ENCODE measurements at places on chromosomes 4 and X. TPM values are rescaled to one million over a fixed set of nuclear protein-coding genes. Genes with fewer than 3 reads are reported as not detected.

The CXCL3 gene
- 0.30 TPM for total RNA-seq

The FRAS1 gene
- total RNA-seq: 1.4 TPM

The HTT gene
- total RNA-seq: 20.0 TPM

The MTNR1A gene
- not detected for total RNA-seq

The DGKK gene
- total RNA-seq: not detected

The EREG gene
- not detected for total RNA-seq

The GUCY1B1 gene
- total RNA-seq: 12.6 TPM

The S100G gene
- total RNA-seq: not detected

The PRDM8 gene
- 0.66 TPM for total RNA-seq

The ELF2 gene
- 33.9 TPM for total RNA-seq

The XAGE2 gene
- not detected for total RNA-seq

The TBX22 gene
- not detected for total RNA-seq

The MND1 gene
- total RNA-seq: 0.38 TPM

The CPE gene
- total RNA-seq: 43.2 TPM

GRCh38 chr4:123257591-123257990 lies 139.0 kb upstream of the SPRY1 start:
- no peak for DNase-seq

GRCh38 chrX:1596676-1597344 lies 5.4 kb downstream of the AKAP17A start:
- no peak for DNase-seq

DNA sequence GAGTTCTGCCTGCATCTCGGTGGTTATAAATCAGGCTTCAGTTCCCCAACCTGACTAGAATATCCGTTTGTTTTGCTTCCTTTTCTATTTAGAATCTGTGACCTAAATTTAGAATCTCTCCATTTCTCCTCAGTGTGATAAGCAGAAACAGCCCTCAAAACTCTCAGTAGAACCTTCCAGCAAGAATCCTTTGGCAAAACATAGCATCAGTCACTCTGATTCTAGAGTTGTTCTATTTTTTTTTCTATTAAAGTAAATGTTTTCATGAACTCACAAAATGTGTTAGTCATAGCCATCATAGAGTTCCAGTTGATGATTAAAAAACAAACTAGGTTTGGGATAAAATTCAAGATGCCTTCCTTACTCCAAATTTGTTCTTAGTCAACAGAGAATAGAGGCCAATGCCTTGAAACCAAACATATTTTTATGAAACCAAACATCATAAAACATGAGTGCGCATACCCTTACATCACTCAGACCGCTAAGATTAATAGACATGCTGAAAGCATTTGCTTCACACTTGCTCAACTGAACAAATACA lies 13.2 kb upstream of the C1QTNF7 start:
- DNase-seq: no peak

- DNase-seq: no peak
Measured at GRCh38 chrX:102958794-102959193, 21.7 kb downstream of the RAB40AL start.

DNA sequence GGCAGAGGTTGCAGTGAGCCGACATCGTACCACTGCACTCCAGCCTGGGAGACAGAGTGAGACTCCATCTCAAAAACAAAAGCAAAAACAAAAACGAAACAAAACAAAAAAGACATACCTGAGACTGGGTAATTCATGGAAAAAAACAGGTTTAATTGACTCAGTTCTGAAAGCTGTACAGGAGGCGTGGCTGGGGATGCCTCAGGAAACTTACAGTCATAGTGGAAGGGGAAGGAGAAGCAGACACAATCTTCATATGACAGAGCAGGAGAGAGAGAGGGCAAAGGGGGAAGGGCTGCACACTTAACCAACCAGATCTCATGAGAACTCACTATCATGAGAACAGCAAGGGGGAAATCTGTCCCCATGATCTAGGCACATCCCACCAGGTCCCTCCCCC lies 229.5 kb downstream of the STK32B start:
- no peak for DNase-seq

GRCh38 chrX:1914606-1915365 lies 299.9 kb downstream of the ASMT start:
- DNase-seq: no peak

- DNase-seq: no peak
Measured at GRCh38 chr4:107579099-107579498, 140.9 kb downstream of the PAPSS1 start.

DNA sequence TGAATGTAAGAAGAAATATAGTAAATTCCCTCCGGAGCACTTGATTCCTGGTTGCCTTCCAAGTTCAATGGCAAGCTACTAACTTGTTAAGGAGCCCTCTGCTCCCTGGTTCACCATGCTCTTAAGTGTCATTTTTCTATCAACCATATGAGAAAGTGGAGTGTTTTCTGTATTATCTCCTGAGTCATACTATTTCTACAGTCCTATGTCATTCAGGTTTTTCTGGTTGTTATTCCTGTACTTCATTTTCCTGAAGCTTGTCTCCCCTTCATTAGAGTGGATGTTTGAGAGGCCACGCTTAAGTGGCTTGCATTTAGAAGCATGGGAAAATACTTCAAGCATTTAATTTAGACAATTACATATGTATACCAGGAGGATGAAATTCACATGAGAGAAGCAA lies 14.7 kb upstream of the EPGN start:
- DNase-seq: no peak

GRCh38 chr4:102684610-102685052 lies 76.1 kb downstream of the MANBA start:
- DNase-seq: no peak

DNA sequence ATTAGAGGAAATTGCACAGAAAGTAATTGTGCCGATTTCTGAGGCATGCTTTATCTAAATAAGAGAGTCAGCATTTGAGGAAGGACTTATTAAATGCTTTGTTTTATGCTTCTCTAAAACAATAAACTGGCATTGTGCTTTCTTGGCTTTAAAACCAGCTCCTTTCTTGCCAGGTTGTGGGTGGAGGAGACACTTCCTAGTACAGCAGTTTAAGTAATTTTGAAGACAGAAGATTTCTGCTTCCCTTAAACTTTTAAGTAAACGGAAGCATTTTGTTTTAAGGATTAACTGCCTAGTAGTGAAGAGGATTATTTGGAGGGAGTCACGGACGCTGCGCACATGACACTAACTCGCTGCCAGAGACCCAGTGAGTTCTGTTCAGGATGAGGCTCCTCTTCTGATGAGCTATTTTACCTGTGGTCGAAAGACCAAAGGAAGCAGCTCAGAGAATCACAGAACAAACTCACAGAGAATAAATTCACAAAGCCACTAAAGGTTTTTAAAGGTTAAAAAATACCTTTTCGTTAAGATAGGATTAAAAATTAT lies 169.5 kb downstream of the TLL1 start:
- DNase-seq: no peak

- DNase-seq: no peak
Measured at GRCh38 chr4:171031338-171031737, 781.9 kb upstream of the GALNTL6 start.

DNA sequence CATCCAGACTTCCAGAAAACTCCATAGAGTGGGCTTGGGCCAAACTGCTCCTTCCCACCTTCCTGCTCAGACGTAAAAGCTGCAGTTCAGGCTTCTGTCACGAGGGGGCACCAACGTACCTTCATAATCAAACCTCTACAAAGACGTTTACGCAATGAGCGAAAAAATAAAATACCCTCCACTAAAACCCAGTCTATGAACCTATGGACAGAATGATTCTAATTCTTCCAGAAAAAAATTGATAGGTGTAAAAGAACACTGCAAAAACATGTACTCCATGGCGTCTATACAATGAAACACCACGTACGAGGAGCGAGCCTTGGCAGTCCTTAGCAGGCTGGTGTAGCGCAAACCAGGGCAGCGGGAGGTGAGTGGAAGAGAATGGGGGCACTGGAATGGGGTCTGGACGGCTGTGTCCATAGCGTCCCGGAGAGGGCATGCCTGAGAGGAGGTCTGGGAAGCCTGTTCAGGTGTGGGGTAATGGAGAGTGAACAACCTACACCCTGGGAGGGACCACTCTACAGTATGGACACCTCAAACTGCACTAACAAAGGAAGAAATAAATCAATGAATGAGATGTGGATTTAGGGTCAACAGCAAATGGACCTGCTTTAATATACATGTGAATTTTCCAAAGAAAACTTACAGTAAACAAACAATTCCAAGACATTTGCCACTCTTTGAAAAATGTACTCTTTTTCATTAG lies 14.4 kb upstream of the RAB40A start:
- DNase-seq: peak; percentile 71

DNA sequence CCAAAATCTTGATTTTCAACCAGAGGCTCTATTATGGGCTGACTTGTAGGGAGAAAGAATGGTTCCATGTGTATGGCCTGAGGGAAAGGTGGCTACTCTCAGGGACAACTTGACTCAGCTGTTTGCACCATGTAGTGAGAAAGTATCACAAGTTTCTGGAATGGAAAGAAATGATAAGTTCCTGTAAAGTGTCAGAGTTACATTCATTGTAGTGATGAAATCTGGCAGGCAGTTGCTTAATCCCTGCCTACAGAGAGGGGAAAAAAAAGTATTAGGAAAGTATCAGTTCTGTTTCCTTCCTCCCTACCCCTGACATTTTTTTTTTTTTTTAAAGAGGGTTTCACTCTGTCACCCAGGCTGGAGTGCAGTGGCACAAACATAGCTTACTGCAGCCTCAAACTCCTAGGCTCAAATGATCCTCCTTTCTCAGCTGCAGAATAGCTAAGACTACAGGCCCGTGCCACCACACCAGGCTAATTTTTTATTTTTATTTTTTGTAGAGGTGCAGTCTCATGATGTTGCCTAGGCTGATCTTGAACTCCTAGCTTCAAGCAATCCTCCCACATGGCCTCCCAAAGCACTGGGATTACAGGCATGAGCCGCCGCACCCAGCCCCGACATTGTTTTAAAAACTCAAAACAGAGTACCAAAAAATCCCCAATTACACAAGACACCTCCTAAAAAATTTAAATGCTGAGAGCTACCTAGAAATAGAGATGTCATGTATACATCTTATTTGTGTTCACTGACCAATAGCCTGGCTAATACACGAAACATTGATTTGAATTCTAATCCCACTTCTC lies 4.8 kb upstream of the FBXL5 start:
- DNase-seq: no peak

GRCh38 chr4:90099812-90100211 lies 27.4 kb upstream of the CCSER1 start:
- DNase-seq: no peak

GRCh38 chr4:183413234-183414200 lies 30.9 kb upstream of the CDKN2AIP start:
- DNase-seq: no peak

GRCh38 chr4:154368060-154368459 lies 123.5 kb downstream of the DCHS2 start:
- no peak for DNase-seq

GRCh38 chr4:184090571-184090970 lies 127.1 kb downstream of the ENPP6 start:
- DNase-seq: no peak

- DNase-seq: no peak
Measured at GRCh38 chr4:151857368-151857767, 96.6 kb upstream of the GATB start.

DNA sequence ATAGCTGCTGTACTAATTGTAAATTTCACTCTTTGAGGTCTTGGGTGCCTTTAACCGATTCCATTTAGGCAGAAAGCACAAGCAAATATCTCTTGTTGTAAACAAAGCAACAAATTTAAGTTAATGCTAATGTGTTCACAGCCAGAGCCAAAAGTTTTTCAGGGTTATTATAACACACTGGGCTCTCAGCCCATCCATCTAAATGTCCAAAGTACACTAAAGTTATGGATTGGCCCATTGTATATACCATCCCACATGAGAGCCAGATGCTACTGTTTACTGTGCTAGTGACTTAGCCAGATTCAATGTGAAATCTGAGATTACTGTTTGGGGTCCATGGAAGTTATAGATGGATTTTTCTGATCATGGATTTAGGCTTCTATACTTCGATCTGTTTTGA lies 186.7 kb downstream of the LARP7 start:
- no peak for DNase-seq

DNA sequence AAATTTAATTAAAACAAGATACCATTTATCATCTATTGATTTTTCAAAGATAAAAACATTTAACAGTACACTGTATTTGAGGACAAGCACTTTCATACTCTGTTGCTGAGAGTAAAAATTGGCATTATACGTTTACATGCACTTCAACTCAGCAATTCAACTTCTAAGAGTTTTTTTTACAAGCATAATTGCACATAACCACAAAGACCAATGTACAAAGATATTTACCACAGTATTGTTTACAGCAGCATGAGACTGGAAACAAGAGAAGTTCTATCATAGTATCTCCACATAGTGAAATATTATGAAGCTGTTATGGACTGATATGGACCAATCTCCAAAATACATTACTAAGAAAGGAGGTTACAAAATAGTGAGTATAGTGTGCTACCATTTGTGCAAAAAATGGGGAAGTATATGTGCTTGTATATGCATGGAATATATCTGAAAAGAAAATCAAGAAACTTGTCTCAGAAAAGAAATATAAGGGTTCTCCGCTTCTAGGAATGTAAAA lies 10.9 kb downstream of the GAB3 start:
- DNase-seq: no peak

All from left ventricle myocardium inferior (tissue), 1 donor.